ENCODE measurements at places on chromosomes 7 and 10.
A peak's percentile ranks its signal among the peaks of the same experiment; 100 is the strongest.

DNA sequence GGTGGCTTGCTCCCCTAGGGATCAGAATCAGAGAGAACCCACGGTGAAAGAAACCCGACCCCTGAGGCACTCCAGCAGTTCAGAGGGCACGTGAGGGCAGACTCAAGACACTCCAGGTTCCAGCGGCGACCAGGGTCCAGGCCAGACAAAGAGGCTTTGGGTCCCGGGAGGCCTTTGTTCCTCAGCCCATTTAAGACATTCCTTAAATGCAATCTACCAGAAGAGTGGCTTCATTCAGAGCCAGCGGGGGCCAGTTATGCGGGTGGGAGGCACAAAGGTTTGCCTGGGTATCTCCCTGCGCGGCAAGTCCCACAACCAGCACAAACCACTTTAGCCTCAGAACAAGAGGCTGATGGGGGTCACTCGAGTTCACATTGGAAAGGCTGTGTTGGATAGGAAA, 53.6 kb downstream of the AFAP1L2 start:
- no peak for DNase-seq

GRCh38 chr7:37247861-37248260, 200.8 kb downstream of the ELMO1 start:
- no peak for DNase-seq

DNA sequence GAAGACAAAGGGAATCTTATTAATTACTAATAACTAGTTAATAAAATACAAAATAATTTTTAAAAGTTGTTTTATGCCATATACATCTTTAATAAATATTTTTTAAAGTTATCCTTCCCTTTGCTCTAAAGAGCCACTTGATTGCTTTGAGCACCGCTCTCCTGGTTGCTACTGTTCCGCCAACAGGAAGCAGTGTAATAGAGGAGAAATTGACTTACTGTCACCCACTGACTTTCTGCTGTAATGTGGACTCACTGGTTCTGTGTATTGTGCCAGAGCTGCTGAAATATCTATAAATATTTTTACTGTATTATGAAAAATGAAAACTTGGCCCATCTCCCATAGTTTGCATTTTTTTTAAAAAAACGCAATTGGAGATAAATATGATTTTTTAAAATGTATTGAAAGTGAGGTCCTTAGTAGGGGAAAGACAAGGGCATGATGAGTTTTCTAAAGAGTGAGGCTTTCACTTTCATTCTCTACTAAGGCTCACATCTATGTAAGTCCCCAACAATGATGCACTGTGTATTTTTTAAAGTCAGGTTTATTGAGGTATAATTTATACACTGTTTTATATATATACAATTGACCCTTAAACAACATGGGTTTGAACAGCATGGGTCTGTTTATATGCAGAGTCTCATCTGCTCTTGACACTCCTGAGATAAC, 100.5 kb downstream of the NPY start:
- DNase-seq, result no peak

DNA sequence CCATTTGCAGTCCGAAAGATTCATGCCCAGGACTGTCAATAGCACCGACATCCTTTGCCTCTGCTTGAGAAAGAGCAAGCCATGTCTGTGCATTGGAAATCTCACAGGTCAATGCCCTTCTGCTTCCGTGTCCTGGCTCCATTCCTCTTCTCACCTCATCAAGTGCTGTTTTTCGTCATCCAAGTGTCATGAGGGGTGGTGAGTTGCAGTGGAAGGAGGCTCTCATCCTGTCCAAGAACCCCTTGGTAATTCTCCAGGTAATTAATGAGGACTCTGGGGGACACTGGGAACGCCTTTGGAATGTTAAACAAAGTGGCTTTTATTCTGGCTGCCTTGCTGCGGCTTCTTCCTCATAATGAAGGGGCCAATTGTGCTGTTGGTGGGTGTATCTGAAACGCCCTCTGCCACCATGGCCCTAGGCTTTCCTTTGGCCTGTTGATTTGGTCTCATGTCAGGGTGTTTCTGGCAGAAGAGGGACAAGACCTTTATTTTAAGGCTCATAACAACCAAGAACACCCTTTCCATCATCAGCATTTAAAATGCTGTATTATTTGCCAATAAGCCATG, 57.7 kb downstream of the PPP1R3C start:
- no peak for DNase-seq

GRCh38 chr10:69636626-69637605, 6.9 kb downstream of the FAM241B start:
- DNase-seq, result no peak

DNA sequence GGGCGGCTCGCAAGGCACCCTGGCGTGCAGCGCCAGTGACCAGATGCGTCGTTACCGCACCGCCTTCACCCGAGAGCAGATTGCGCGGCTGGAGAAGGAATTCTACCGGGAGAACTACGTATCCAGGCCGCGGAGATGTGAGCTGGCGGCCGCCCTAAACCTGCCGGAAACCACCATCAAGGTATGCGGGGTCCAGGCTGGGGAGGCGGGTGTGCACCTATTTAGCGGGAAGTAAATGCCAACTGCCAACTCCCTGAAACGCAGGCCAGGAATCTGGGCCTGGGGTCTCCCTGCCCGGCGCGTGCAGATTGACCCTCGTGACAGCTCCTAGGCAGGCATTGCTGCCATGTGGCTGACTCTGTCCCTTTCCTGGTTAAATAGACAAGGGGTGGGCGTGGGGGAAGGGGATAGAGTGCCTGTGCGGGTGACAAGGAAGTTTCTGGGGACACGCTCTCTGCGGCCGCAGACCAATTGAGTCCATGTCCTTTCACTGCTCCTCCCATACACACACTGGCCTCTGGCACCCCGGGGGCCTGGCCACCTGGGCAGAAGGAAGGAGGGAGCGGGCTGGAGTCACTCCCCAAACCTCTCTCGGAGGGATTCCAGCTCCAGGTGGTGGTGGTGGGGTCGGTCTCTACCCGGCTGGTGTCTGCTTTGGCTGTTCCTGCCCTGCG, 2.7 kb downstream of the EVX1 start:
- no peak for DNase-seq

GRCh38 chr7:73567846-73568685, 10.3 kb downstream of the TBL2 start:
- DNase-seq, result no peak

- no peak for DNase-seq
These were observed 69.4 kb downstream of the CARD11 start for GRCh38 chr7:2974093-2974819.

- no peak for DNase-seq
These were observed 148.7 kb upstream of the ITGB1 start for GRCh38 chr10:33106767-33107166.

DNA sequence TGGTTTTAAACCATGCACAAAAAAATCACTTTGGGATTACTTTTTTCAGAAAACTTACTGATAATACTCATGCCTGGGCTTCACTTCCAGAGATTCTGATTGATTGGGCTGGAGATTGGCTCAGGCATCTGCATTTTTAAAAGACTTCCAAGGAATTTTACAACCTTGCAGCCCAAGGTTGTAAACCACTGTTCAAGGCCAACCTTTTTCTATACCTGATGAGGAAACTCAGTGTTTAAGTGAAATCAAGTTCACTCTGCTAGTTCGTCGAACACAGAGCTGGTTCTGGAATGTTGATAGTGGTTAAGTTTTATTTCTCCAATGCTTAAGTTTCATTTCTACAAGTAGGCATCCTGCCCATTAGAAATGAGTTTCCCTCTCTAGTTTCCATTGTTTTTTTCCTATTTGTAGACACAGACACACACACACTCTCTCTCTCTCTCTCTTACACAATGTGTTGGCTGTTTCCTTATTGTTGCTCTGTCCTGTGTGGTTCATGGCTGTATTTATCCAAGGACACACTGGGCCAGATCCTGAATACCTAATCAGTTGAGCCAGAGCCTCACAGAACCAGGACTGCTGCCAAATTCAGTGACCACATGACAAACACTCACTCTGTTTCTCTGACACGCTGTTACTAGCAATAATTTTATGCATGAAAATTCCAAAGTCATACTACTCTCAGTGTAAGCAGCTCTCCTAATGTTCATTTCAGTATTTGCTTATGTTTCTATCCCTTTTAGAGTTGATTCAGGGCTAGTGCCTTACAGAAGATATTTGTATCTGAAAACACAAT, 3.7 kb upstream of the IFIT1B start:
- no peak for DNase-seq

DNA sequence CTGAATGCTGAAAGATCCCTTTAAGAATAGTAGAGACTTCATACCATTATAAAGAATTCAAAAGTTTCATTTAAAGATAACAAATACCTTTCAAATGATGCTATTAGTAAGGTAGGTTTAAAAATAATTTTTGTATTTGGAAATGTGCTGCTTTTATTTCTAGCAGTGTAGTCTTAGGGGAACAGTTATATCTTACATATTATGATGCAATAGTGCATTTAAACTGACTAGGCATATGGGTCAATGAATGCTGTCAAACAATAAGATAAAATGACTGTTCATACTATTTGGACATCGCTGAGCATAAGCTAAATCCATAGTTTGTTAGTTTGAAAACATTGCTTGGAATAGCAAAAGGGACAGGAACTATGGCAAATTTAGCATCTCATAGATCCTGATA, 354.8 kb upstream of the SEMA3A start:
- DNase-seq, result no peak

DNA sequence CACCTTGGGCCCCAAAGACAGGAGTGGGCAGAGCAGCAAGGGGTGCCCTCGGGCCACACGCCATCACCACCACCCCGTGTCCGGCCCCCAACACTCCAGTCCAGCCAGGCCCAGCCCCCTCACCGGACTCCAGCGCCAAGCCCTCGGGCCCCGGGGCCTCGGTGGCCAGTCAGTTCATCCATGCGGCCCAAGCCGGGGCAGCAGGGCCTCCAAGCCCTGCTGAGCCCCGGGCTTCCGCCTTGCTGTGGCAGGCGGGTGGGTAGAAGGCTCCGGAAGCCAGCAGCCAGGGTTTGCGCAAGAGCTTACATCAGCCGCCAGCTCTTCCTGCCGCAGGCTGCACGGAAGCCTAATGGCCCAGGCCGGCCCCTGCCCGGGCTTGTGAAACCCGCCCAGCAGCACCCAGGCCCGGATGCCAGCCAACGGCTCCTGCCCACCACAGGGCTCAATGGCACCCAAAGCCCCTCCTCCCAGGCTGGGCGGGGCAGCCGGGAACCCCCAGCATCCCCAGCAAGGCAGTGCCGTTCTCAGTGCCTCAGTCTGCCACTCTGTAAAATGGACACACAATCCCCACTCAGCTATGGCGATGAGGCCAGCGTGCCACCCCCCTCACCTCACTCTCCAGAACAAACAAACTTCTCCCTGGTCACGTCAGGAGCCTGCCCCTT, 26.5 kb downstream of the TNRC18 start:
- peak; percentile 98 for DNase-seq

DNA sequence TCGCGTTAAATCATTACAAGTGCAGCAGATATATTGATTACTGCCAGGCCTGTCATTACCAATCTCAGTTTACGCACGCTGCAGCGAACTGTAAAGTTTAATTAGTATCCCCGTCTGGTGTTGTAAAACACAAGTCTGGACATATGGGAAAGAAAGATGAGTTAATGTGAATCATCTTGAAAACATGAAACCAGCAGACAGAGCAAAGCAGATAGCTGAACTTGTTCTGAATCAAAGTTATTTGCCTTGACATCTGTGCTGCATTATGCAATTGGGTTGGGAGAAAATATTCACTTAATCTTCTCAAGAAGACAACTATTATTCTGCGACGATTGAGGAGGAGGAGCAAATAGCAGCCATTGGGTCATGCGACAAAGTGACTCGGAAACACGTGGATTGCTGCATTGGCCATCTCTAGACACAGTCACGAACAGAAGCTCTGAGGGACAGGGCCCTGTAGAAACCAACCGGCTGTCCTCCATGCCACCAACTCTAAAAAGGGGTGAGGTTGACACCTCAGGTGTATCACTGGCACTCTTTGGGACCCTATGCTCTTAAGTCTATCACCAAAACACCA, 156.3 kb upstream of the C7orf33 start:
- no peak for DNase-seq

- peak; percentile 17 for DNase-seq
These were observed 57.2 kb downstream of the SLC16A12 start for GRCh38 chr10:89478085-89478738.

DNA sequence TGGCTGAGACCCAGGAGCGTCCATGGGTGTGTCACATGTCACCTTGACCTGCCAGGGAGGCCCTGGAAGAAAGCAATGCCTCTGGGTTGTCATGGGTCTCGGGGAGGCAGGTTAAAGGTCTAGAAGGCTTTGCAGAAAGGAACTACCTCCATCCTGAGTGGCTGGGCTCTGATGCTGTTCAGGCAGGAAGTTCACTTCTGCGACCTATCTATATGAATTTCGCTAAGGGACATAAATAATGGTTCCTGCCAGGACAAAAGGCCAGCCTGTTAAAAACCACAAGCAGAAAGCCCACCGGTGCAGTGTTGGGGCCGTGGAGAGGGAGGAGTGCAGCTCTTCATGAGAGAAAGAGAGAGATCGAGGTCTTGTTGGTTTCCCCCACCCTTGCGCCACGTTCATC, 182.9 kb downstream of the PTPN20 start:
- no peak for DNase-seq

DNA sequence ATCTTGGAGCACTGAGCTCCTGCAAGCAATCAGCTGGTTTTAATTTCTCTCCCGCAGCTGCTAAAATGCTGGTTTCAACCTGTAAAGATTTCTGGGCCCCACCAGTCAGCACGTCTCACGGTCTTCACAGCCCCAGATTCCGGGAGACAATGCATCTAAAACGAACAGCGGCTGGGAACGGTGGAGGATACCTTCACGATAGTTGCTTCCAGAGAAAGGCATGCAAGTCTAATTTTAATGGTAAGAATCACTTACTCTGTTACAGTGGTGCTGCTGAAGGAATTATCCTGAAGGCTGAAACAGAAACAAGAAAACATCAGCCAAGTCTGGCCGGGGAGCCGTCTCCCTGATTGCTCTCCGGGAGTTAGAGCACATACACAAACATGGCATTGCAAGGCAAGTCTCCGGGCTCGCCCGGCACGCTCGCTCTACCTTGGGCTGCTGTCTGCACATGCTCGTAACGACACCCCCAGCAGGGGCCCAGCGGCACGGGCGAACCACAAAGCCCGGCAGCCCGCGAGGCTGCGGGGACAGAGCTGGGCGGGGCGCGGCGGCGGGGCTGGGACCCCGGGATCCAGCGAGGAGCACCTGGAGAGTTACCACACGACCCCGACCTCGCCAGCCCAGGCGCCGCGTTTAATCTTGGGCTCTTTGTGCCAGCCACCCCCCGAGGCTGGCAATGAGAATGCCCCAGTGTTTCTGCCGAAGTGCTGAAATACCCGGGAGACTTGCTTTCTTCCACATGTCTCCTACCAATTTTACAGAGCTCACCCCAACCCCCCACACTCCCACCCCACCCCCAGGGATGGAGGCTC, at the start of gene FAM13C:
TSS of gene FAM13C (minus strand) at position 406 of the 815 bp plus-strand sequence. CDS start at position 317, 89 bp downstream.
- DNase-seq, result no peak

- no peak for DNase-seq
These were observed 78.5 kb upstream of the APBB1IP start for GRCh38 chr10:26359670-26360069.

- DNase-seq, result no peak
These were observed 229.5 kb downstream of the CNTNAP2 start for GRCh38 chr7:146346096-146346495.

All from GM12891 (cell line).